CD4-positive, alpha-beta T cell treated with Interleukin-15 for 4 hours (primary cell): ENCODE measurements at places on chromosomes 1 and 21.
A peak's percentile ranks its signal among the peaks of the same experiment; 100 is the strongest.

- DNase-seq = no peak
These were observed 207.1 kb downstream of the ROR1 start for GRCh38 chr1:63980740-63981407.

GRCh38 chr1:43303471-43304313 lies 2.9 kb downstream of the TIE1 start:
- no peak for DNase-seq

GRCh38 chr1:200751717-200752116 lies 13.0 kb downstream of the CAMSAP2 start:
- DNase-seq = no peak

- no peak for DNase-seq
These were observed 542 bp upstream of the XPR1 start for GRCh38 chr1:180631194-180631765.

- DNase-seq = no peak
These were observed 34.0 kb downstream of the DIRAS3 start for GRCh38 chr1:68016381-68016780.

- no peak for DNase-seq
These were observed 25.1 kb upstream of the MYCL start for GRCh38 chr1:39926820-39927219.

GRCh38 chr1:10686404-10687040 lies 109.9 kb downstream of the CASZ1 start:
- DNase-seq = no peak

DNA sequence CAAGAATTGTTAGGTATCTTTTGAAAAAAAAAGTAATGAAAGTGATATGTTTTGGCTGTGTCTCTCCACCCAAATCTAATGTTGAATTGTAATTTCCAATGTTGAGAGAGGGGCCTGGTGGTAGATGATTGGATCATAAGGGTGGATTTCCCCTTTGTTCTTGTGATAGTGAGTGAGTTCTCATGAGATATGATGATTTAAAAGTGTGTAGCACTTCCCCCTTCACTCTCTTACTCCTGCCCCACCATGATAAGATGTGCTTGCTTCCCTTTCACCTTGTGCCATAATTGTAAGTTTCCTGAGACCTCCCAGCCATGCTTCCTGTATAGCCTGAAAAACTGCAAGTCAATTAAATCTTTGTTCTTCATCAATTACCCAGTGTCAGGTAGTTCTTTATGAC lies 70.7 kb downstream of the XCL2 start:
- no peak for DNase-seq

DNA sequence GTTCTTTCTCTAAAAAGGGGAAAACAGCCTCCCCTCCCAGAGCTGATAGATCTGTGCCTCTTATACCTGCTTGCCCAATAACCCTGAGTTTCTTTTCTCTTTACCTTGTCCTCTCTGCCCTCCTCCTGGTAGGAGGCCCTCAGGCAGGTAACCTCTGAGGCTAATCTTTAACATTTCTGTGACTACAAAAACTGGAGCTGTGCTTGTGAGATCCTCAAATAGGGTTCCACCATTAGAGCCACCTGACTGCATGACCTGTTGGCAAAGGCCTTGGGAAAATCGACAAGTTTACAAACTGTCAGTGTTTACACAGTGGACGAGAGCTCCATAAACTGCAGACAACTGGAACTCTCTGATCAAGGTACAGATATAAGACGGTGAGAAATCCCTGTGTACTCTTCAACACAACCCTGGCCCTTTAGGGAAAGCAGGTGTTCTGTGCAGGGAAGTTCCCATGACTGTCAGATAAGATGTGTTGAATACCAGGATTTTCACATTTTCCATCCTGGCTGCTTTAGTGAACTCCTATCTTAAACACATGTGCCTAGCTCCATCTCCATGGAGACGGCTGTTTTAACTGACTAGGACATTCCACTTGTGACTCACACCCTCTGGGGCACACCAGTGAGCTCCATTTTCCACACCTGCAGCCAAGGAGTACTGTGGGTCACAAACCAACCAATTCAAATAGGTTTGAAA lies 38.3 kb downstream of the ECE1 start:
- DNase-seq = no peak

- DNase-seq = no peak
These were observed 987 bp downstream of the DYNLT4 start for GRCh38 chr1:44806025-44806703.

- DNase-seq = no peak
These were observed 153.3 kb downstream of the GRIK3 start for GRCh38 chr1:36881068-36881405.

GRCh38 chr21:16004086-16004485 lies 274.3 kb downstream of the USP25 start:
- no peak for DNase-seq

DNA sequence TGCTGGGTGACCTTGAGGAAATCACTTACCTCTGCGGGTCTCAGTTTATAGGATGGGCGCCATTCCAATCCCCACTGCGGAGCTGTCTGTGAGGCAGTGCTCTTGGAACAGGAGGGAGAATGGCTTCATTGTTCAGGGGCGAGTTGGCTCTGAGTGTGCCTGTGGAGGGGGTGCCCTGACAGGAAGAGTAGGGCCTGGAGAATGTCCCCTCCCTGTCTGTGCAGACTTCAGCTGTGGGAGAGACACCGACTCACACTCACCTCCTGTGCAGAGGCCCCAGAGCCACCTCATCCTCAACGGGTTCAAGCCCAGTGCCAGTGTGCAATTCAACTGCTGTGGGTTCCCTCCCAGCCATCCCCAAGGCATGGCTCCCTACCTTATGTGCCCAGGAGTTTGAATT lies 17.1 kb downstream of the ADORA1 start:
- DNase-seq = no peak

DNA sequence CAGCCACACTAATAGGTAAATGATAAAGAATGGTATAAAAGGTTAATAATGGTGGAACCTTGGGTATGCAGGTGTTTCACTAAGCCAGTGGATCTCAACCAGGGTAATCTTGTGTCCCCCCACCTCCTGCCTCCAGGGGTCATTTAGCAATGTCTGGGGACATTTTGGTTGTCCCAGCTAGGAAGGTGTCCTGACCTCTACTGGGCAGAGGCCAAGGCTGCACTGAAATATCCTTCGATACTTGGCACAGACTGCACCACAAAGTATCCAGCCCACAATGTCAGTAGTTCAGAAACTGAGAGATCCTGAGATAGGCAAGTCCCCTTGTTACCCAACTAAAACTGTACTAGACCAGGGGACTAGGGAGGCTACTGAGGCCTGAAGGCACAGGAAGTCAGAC lies 113.6 kb upstream of the TIAM1 start:
- no peak for DNase-seq

- no peak for DNase-seq
These were observed 81.1 kb upstream of the SLFNL1 start for GRCh38 chr1:41102653-41103052.

DNA sequence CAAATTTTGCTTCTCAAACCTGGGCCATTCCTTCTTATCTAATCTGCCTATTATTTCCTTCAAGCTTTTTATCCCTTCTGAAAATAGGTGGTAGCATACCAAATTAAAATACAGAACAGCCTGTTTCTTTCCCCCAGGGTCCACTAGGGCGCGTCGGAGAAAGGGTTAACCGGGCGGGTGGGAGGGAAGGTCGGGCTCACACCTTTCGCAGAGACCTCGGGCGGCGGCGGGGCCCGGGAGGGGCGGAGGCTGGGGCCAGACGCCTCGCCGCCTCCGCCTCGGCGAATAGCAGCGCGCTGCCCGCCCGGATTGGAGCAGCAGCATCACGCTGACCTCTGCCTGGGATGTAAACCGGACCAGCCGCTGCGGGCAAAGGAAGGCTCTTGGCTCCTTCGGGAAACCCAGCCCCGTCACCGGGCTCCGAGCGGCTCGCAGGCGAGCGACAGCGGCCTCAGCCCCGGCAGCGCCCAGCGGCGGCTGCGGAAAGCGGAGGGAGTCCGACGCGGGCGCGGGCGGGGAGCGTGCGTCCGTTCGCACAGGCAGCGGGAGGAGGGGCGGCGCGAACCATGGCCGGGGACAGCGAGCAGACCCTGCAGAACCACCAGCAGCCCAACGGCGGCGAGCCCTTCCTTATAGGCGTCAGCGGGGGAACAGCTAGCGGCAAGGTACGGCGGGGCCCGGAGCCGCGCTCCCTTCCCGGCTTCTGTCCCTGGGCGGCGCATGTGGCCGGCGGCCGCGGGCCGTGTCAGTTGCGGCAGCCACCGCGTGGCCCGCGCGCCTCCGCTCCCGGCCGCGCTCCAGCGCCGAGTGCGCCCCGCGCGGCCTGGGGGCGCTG lies at the start of gene UCK2:
TSS of gene UCK2 (plus strand) at position 347 of the 835 bp plus-strand sequence. CDS start at position 567, 220 bp downstream.
- peak; percentile 37 for DNase-seq

- no peak for DNase-seq
These were observed 155.8 kb upstream of the EDN2 start for GRCh38 chr1:41640141-41640751.

DNA sequence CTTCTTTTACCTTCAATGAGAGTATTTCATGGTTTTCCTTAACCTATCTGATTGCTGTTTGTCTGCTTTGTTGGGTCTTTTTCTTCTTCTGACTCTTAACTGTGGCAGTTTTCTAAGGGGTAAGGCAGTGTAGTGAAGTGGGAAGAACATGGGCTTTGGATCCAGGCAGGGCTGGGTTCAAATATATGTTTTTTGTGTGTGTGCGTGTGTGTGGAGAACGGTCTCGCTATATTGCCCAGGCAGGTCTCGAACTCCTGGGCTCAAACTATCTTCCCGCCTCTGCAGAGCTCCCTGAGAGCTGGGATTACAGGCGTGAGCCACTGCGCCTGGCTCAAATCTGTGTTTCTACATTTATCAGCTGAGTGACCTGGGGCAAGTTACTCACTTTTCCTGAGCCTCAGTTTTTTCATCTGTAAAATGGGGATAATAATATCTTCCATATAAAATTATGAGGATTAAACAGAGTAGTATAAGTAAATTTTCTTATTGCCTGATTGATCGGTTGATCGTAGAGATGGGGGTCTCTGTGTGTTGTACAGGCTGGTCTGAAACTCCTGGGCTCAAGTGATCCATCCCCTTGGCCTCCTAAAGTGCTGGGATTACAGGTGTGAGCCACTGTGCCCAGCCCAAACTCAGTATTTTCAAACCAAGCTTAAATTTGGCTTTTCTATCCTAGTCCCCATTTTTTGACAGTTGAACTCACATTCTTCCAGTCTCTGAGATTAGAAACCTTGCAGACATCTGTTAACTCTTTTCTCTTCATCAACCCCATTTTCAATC lies 36.0 kb upstream of the MACF1 start:
- DNase-seq = no peak

- no peak for DNase-seq
These were observed 12.5 kb upstream of the SPATC1L start for GRCh38 chr21:46196733-46197132.

DNA sequence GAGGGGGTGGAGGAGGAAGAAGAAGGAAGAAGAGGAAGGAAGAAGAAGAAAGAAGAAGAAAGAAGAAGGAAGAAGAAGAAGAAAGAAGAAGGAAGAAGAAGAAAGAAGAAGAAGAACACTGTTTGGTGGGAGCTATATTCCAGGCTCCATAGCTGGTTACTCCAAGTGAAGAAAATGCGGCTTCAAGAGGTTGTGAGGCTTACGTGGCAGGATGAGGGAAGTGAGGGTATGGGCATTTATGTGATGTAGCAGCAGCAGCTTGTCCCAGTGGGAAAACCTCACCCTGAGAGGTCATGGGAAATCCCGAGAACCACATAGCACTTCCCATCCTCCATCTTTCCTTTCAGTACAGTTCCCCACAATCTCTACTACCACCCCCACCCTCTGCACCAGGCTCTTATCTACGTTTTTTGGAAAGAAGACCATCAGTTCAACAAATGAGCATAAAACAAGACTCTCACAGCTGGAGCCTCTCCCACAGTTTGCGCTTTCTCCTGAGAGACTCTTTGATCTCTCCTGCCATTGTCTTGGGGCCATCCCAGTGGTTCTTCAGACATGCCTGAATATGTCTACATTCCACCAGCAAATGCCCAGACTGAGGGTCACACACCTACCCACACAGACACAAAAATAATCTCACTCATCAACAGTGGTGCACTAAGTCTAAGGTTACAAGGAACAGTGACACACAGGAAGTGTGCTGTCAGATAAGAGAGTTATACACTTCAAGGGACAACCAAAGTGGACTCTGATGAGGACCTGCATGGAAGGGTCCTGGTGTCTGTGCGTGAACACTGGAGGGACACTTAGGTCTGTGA lies 77.9 kb upstream of the KCNJ15 start:
- DNase-seq = no peak
